ENCODE measurements at places on chromosomes 13 and 19.
A peak's percentile ranks its signal among the peaks of the same experiment; 100 is the strongest.

DNA sequence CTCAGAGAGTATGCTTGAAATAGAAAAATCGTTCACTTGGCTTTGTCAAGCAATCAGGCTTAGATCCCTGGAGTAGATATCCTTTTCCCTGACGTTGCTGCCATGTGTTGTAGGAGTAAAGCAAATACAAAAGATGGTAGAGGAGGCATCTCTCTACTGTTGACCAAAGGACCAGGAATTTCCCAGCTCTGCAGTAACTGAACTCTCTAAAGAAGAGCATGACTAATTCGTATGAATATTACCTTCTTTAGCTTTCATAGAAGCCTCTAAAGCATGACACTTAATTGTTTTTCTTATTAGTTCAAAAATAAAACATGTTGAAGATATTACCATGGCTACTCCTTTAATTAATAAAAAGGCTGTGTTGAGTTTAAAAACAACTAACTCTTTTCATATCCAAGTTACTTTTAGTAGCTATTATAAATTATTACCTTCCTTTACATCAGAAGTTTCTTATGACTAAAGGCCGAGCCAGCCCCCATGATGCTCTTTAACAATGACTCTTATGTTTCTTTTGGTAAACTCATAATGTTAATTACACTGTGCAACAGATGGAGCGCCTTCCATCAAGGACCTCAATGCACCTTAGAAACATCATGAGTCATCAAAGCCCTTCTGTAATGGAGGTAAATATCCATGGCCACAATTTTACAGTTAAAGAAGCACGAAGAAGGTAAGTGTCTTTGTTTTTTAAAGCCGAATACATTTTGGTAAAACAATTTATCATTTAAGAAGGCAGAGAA, 352.4 kb downstream of the KLF5 start:
- no peak for DNase-seq

DNA sequence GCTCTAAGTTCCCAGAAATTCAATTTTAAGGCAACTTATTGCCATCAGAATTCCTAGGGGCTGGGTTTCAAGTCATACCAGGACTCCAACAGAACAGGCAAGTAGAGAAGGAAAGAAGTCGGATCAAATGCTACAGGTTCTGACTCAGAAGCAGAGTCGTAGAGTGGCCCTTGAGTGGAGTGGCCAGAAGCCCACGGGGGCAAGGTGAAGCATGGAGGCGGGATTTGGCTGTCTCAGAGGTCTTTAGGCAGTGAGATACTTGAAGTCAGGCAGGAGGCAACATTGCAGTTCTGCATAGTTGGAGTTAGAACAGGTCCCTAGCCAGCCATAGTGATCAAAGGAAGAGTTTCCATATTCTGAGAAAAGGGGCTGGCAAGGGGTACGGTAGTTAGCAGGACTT, 111.6 kb downstream of the NHLRC3 start:
- no peak for DNase-seq

DNA sequence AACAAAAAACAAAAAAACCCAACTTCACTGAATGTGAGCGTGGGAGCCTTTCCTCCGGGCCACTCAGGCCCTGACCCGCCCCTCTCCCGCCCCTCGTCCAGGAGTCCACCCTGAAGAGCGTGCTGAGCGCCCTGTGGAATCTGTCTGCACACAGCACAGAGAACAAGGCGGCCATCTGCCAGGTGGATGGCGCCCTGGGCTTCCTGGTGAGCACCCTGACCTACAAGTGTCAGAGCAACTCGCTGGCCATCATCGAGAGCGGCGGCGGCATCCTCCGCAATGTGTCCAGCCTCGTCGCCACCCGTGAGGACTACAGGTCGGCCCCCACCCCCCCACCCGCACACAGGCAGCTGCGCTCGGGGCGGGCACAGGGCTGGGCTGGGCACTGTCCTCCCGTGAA, 11.9 kb downstream of the APC2 start:
- DNase-seq, result no peak

DNA sequence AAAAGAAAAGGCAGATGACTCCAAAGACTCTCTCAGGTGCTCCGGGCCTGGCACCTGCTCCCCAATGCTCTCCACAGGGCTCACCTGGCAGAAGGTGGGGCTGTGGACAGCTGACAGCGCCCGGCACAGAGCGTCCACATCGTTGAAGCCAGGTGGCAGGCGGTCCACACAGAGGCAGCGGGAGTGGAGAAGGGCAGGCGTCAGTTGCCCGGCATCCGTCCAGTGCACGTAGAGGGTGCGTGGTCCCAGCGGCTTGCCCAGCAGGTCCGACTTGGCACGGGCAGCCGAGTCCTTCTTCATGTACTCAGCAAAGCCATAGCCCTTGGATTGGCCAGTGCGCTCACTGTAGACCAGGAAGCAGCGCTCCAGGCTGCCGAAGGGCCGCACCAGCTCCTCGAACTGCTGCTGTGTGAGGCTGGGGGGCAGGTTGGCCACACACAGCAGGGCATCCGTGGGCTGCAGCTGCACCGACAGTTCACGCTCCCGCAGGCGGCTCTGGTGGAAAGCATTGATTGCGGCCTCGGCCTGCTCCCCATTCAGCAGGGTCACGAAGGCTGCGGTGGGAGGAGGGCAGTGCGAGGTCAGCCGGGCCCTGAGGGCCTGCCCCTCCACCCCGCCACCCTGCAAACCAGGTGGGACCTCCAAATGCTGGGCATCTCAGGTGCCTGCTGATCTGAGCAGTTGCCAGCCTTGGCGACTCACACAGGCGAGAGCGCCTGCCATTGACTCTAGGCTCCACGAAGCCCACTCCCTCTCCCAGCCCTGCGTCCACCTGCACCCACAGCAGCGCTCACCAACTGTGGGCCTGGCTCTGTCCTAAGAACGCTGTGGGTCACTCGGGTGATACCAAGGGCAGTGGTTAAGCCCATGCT, 4.5 kb downstream of the RAVER1 start:
- no peak for DNase-seq

DNA sequence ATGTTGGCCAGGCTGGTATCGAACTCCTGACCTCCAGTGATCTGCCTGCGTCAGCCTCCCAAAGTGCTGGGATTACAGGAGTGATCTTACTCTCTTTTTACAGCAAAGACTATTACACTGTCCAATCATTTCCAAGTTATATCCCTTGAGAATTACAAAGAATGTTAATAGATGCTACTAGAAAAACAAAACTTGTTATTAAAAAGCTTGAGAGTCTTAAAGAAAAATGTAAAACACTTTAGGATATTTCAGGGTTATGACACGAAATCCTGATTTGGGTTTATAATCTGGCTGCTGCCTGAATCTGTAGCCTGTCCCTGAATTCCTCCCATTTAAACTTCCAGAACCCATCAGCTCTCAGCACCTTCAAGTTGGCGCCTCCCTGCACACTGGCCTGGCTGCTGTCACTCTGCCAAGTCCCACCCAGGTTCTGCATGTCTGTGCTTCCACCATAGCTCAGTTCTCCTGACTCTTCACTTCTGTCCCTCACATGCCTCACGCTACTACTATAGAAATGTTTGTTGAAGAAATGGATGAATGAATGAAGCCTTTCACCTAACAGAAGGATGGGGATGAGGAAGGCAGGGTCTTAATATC, 55.8 kb upstream of the RFXAP start:
- no peak for DNase-seq

- DNase-seq, result no peak
These were observed 90.9 kb upstream of the TRPC4 start for GRCh38 chr13:37960427-37960826.

DNA sequence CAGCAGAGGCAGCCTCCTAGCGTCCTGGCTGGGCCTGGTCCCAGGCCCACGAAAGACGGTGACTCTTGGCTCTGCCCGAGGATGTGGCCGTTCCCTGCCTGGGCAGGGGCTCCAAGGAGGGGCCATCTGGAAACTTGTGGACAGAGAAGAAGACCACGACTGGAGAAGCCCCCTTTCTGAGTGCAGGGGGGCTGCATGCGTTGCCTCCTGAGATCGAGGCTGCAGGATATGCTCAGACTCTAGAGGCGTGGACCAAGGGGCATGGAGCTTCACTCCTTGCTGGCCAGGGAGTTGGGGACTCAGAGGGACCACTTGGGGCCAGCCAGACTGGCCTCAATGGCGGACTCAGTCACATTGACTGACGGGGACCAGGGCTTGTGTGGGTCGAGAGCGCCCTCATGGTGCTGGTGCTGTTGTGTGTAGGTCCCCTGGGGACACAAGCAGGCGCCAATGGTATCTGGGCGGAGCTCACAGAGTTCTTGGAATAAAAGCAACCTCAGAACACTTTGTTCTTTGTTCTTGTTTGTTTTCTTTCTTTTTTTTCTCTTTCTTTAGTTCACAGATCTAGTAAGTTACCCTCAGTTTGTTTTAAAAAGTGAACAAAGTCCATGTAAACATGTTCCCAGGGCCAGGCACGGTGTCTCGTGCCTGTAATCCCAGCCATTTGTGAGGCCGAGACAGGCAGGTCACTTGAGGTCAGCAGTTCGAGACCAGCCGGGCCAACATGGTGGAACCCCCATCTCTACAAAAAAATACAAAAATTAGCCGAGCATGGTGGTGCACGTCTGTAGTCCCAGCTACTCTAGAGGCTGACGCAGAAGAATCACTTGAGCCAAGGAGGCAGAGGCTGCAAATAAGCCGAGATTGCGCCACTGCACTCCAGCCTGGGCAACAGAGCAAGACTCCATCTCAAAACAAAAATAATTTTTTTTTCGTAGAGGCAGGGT, 10.2 kb downstream of the ANGPTL4 start:
- no peak for DNase-seq

DNA sequence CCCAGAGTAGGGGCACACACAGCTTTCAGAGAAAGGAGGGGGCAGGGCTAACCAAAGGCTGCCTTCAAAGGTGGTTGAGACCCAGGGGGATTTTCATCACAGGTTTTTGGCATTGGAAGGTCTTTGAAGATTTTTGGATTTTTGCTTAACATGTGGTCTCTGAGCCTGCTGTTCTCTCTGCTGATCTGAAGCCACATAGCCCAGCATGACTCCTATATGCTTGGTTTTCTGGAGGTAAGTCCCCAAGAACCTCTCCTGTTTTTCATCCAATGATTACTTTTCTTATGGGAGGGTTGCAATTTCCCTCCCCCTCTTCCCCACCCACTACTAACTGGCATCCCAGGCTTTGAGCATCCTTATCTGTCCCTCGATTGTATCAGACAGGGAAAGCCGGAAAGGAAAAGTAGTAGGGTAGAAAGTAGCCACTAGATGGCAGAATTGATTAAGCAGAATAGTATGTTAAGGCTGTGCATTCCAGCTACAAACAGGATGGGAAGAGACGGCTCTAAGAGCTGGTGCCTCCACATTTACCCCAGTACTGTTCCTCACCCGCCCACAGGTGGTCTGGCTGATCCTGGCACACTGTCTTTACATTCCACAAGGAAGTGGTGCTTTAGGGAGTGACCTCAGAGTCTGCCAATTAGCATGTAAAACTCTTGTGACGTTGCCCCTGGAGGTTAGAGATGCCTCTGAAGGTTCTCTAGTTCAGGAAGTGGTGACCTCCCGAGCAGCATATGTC, 218.9 kb upstream of the EDNRB start:
- no peak for DNase-seq

GRCh38 chr19:56884441-56884840, 43.9 kb upstream of the PEG3 start:
- no peak for DNase-seq

- no peak for DNase-seq
These were observed 6.5 kb upstream of the OPA3 start for GRCh38 chr19:45591004-45591637.

GRCh38 chr19:6501740-6502648, at the start of gene TUBB4A:
Gene TUBB4A, minus strand, starts transcription at chr19:6502309. Its CDS starts 97 bp downstream, at chr19:6502212.
- DNase-seq, result peak; percentile 24

DNA sequence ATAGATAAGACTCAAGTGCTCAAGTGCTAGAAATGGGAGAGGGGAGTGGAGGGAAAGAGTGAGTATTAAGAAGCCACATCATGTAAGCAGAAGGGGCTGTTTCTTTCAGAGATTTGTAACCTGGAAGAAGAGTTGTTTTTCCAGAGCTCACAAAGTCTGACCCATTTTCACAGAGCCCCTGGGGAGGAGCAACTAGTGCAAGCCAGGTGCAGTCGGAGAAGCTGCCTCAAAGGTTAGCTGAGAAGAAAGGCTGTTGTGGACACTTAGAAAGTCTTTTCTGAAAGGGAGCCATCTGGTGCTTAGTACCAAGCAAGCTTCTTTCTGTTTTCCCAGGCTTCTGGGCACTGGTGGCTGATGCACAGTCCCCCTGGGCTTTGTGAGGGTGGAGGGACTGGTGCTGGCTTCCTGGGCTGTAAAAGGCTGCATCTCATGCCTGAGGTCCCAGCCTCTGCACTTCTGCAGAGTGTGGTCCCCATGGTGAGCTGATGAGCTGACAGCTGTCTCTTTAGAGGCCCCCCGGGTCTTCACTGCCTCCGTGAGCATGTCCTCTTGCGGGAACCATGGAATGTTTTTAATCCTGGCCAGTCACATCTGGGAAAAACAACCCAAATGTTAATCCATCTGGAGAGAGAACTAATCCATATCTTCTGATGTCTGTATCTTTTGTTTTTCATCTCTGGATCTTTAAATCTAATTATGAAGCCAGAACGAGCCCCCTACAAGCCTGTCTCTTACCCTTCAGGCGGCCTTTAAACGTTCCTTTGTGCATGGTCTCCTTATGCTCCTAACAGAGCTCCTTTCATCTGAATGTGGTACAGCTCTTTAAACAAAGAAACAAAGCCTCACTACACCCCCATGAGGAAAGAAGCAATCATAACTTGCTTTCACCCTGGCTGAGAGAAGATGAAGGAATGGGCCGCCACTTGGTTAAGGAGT, 40.2 kb downstream of the OLFM4 start:
- no peak for DNase-seq

DNA sequence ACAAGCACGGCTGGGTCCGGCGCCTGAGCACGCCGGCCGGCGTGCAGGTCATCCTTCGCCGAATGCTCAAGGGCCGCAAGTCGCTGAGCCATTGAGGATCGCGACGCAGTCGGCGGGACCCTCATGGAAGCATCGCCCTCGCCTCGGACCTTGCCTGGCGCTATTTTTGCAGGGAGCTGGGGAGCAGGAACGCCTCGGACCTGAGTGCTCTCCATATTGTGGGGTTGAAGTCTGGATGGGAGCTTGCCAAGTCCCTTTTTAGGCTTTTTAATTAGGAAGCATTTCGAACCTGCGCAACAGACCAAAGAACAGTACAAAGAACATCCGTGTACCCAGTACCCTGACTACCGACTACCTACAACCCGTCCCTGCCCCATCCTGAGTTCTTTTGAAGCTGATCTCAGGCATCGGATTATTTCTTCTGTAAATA, 628 bp downstream of the MRPL34 start:
- DNase-seq, result no peak

DNA sequence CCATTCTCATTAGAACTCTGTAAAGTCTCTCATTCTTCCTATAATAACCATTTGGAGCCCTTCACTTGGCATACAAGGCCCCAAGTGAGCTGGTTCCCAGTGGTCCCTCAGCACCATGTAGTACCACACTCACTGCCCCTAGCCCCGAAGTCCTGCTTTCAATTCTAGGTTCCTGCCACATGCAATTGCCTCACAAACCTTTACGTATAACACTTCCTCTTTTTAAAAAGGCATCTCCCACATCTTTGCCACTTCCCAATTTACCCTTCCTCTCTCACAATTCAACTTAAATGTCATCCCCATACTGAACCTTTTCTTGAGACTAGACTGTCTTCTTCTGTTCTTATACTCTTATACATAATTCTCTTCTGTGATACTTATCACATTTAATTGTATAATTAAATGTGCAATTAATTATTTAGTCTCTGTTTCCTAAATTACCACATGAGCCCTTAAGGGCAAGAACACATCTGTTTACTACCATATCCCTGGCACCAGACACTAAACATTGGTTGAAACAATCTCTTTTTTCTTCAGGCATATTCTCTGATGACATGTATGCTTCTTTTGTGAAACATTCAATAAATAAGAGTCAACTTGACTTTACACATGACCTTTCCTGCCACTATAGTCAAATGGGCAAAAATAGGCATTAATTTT, 304.0 kb downstream of the SPRY2 start:
- DNase-seq, result no peak
